ENCODE measurements at places on chromosomes 2 and 18.

DNA sequence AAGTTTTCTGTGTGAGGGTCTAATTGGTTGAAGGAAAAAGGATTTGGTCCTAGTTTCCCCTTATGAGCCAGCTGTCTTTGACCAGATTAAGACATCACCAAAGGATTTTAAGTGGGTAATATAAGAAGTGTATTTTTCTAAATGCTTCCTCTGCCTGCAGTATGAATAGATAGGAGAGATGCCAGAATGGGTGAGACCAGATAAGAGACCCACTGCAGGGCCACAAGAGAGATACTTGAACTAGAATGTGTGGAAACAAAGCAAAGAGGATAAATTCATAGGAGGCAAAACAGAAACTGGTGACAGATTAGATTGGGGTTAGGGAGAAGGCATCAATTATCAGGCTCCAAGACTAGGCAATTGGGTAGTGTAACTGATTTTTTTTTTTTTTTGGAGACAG, 1.1 kb upstream of the HDHD2 start:
- DNase-seq = no peak

DNA sequence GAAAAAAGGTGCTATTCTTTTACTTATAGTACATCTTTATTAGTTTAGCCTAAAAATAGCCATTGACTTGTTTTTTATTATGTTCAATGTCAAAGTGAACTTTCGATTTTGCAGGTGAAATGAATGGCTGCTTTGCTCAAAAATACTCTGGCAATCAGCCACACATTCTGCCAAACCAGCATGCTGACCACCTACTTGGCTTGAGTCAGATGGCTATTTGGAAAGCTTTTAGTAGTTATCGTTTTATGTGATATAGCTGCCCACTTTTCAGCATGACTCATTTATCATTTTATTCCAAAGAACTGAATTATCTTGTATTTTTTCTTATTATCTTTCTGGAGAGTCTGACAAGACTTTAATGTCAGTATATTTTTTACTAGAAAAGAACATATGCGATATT, 1615.8 kb upstream of the TMEFF2 start:
- DNase-seq = no peak

GRCh38 chr2:170332676-170333402, 154.9 kb downstream of the MYO3B start:
- DNase-seq = no peak

DNA sequence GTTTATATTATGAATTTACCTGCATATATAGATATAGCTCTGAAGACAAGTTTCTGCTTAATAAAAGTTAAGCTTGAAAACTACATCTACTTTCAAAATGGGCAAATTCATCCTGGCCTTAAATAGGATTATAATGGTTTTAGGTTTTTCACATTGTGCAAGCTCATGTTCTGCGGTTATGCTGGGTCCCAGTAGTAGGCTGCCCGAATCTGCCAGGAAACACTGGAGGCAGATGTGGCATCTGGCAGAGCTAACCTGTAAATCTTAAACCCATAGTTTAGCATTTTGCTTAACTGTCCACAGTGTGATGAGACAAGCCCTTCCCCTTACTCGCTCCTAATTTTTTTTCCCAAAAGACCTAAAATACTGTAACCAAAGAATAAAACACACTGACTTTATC, 234.2 kb downstream of the TCF4 start:
- no peak for DNase-seq

DNA sequence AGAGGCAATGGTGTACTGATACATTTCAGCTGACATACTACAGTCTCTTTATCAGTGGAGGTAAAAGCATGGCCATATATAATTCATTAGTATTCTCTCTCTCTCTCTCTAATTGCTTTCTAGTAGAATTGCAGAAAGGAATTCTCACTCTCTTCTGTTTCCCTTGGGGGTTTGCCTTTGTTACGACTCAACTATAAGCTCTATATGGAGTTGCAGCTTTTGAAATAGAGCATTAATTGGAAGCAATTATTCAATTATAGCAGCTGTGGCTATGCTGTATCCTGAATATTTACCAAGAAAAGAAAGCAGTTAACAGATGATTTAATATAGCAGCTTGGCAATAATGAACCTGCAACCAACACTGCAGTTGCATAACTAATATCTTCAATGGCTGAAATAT, 132.7 kb upstream of the STON1 start:
- no peak for DNase-seq

- no peak for DNase-seq
Measured at GRCh38 chr2:124450481-124450880, 425.4 kb downstream of the CNTNAP5 start.

DNA sequence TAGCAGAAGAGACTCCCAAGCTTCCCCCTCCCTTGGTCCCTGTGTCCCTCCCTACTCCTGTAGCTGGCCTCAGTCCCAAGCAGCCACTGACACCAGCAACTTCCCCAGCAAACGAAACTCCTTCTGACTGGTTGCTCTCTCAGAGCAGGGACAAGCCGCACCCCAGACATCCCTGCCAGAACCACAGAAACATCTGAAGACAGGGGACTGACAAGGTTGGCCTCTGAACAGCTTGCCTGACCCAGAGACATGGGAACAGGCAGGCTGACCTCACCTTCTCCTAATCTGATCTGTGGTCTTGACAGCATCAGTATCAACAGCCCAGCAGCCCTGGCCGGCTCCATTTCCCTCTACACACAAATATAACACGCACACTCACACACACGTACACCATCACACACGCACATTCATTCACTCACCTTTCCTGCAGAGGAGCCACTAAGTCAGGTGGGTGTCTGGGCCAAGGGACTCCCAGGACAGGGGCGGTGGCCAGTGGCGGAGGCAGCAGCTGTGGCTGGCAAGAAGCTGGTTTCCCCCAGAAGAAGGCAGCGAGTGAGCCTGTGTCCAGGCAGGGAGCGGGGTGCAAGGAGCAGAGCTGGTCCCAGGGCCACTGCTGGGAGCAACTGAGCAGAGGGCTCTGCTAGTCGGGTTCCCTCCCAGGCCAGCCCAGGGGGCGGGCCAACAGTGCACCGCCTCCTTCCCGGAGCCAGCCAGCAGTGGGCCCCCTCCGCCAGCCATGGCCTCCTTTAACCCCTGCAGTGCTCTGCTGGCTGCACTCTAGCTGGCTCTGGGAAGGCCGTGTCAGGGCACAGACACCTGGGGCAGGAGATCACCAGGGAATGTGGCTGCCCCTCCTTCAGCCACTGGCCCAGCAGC, 59.1 kb downstream of the TNS1 start:
- DNase-seq = no peak

DNA sequence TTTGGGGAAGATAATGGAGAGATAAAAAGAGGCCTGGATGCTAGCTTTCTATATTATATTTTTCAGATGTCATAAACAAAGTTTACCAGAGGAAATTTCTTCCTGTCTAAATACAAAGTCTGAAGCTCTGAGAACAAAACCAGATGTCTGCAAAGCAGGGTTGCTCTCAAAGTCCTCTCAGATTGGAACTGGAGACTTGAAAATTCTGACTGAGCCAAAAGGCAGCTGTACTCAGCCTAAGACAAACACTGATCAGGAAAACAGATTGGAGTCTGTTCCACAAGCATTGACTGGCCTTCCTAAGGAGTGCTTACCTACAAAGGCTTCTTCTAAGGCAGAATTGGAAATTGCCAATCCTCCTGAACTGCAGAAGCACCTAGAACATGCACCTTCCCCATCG, 25.1 kb downstream of the KDM3A start:
- no peak for DNase-seq

DNA sequence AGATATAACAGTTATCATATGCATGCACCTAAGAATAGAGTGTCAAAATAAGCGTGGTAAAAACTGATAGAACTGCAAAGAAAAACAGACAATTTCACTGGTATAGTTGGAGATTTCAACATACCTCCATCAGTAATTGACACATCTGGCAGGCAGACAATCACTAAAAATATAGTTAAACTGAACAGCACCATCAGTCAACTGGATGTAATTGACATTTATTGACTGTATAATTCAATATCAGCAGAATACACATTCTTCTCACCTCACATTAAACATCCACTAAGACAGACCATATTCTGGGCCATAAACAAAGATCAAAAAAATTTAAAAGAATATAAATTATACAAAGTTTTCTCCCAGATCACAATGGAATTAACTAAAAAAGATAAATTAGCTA, 378.5 kb upstream of the RGPD4 start:
- DNase-seq = no peak

- peak; percentile 19 for DNase-seq
Measured at GRCh38 chr18:12837747-12838146, 46.3 kb downstream of the PTPN2 start.

DNA sequence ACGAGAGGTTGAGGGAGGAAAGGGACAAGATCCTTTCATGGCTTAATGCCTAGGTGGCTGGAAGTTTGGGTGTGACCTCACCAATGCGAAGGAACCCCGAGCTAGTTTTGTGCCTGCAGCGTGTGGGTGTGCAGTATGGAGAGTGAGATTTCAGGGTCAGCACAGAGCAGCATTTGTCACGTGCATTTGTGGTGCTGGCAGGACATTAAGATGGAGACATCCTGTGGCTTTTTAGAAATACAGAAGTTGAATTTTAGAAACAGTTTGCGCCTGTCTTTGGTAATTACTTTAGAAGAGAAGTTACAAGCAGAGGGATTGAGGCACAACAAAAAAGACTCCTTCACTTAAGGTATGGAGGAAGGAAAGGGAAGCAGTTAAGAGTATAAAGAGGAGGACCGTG, 258.2 kb upstream of the THUMPD2 start:
- DNase-seq = no peak

- no peak for DNase-seq
Measured at GRCh38 chr2:222504719-222505118, 80.4 kb downstream of the SGPP2 start.

- DNase-seq = no peak
Measured at GRCh38 chr2:142966284-142966683, 88.8 kb downstream of the KYNU start.

DNA sequence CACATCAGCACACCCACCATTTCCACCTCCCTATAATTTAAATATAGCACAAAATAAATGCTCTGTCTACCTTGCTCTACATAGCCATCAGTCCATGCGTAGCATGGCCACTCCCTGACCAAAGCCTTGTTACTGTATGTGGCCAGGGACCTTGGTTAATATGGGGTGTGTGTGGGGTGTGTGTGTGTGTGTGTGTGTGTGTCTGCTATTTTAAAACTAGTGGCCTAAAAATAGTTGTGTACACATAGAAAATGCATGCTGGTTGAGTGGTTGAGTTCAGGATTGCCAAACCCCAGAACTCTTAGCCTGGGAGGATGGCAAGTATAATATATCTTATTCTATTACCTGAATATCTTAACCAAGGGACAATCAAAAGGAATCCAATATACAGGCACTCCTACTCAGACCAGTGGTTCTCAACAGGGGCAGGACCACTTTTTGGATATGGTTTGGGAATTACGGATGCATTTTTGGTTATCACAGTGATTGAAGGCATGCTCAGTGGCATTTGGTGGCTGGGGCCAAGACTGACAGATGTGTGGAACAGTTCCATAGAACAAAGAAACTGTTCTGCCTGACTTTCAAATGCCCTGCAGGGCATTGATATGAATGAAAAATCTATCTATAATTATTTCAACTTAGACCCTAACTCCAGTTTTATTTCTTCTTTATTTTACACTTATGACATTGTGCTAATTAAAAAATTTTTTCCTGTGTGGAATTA, 72.3 kb upstream of the PSME4 start:
- no peak for DNase-seq

All from CD4-positive, alpha-beta T cell treated with Interleukin-2 at 100 ng/mL for 4 hours (primary cell).